ENCODE measurements at places on chromosomes 16 and 17.

GRCh38 chr17:27565874-27566670, 64.9 kb upstream of the LGALS9 start:
- DNase-seq = no peak

DNA sequence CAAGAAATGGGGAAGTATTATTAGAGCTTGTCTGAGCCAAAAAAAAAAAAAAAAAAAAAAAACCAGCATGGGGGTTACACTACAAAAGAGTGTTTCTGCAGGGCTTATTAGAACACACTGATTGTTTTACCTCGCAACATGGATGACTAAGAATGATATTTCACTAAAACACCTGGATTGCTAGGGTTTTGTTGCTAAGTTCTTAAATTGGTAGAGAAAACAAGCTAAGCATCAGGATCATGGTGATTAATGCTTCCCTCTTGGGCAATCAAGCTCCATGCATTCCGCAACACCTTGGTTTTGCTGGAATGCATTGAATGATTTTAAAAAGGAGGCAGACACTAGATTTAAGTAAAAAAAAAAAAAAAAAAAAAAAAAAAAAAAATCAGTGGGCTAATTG, 931.4 kb upstream of the CDH8 start:
- DNase-seq = no peak

DNA sequence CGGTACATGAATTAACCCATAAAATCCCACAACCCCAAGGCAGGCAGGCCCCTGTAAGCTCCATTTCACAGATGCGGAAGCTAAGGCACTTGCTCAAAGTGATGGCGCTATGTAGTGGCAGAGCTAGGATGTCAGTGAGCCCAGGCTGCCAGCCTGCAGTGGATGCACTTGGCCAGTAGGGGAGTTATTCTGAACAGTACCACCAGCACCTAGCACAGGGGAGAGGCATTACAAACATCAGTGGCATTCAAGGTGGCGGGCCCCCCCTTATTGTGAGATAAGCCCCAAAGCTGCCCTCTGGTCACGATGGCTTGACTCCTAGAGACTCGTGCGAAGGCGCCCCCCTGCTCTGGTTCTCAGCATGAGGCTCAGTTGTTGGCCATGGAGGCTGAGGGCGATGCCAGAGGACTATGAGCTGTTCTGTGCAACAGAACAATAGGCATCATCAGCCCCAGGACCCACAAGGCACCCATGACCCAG, 33.8 kb downstream of the GTF3C1 start:
- DNase-seq = no peak

GRCh38 chr16:61590577-61590976, 445.7 kb downstream of the CDH8 start:
- DNase-seq = no peak

DNA sequence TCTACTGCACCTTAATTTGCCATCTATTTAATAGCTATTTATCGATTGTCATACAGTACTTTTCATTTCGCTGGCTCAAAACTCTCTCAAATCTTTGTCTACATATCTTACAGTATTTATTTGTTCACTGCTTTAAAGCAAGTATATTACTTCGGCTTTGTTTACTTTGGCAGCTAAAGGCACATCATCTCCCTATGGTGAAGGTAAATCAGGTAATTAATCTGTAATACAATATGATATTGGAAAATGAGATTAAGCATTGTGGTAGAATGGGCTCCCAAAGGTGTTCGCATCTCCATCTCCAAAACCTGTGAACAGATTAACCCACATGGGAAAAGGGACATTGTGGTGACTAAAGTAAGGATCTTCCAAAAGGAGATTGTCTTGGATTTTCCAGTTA, 6.5 kb downstream of the TMEM170A start:
- no peak for DNase-seq

- DNase-seq = no peak
Measured at GRCh38 chr17:81148986-81149533, 16.2 kb upstream of the PVALEF start.

DNA sequence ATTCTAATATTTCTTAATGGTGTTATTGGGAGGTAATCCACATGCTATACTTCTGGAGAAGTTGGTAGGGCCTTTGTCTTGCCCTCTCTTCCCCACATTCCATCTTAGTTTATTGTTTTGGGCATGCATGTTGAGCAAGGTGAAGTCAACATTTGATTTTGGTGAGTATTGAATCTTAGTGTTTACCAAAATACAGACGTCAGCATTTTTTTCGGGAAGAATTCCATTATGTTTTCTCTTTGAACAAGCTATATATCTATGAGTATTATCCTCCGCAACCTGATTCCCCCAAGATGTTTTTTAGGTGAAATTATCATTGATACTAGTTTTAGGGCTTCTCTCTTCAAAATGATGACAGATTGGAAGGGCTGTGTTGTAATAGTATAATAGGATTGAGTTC, 47.4 kb upstream of the SHISA9 start:
- no peak for DNase-seq
